ENCODE measurements at places on chromosomes 3 and 15.

- DNase-seq = no peak
Observed at GRCh38 chr3:5343459-5343858, 156.0 kb downstream of the EDEM1 start.

DNA sequence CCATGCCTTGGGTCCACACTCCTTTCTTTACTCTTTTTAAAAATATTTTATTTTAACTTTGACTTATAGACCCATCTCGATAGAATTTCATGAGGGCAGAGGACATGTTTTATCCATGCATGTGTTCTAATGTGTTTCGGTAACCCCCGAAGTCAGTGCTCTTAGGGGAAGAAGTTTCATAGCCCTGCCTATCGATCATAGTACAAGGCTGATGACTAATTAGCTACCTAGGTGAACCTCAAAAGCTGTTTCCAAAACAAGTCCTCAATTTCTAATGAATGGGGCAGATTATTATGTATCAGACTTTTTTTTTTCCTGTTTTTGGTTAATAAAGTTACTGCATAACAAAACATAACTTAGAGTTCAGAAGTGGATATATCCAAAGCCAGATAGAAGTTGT, 82.0 kb downstream of the MBNL1 start:
- no peak for DNase-seq

GRCh38 chr15:39320886-39321285, 260.0 kb upstream of the THBS1 start:
- DNase-seq = no peak

- DNase-seq = no peak
Observed at GRCh38 chr3:5466717-5467116, 279.2 kb downstream of the EDEM1 start.

DNA sequence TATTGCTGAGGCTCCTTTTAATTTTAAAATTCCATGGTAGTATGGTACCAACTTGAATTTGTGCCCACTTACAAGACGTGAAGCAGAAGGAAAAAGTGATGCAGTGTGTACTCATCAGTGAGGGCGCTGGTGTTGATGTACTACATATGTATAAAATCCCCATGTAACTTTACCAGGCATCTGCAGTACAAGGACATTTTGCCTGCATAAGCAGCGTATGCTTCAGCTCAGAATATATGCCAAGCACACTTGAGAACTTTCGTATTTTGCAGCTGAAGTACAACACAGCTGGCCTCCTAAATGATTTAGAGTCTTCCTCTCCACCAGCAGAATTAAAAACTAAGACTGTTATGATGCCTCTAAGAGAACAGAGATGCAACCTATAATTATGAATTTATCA, 108.9 kb downstream of the RYR3 start:
- no peak for DNase-seq

DNA sequence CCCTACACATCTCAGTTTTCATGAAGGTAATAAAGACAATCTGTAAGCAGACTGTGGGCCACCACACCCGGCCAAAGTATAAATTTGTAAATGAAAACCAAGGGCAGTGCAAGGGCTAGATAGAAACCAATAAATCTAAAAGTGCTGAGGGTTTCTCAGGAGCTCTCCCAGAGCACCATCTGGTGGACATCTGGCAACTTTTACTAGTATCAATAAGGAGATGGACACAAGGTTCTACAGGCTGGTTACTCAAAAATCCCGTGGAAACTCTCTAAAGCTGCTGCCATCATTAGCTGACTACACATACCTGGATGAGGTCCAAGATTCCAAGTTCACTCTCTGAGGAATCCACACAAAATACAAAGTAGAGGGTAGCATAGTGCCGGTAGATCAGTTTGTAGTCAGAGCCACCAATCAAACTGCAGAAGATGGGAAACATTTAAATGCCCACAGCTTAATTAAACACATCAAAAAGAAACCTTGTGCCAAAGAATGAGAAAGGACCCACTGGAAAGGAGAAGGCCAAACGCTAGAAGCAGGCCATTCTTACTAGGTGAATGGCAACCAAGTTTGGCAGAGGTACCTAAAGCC, 5.5 kb downstream of the AP3S2 start:
- no peak for DNase-seq

DNA sequence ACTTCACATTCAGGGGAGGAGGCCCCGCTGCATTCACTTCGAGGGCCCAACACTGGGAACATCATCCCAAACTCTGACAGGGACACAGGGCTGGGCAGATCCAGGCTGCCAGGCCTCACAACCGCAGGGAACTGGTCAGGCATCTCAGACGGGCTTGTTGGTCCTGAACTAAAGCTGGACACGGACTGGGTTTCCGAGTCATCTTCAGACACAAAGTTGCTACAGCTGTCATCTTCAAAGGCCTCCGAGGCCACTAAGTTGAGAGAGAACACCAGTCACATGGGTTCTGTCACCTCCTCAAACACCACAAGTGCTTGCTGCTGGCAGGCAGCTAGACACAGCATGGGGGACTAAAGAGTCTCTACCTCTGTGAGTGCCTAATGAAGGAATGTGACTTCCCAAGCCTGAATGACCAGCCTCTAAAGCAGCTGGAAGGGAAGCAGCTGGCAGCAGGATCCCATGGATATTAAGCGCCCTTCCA, 50.9 kb downstream of the CAPN7 start:
- no peak for DNase-seq
